ENCODE measurements at places on chromosomes 4 and X. TPM values are rescaled to one million over a fixed set of nuclear protein-coding genes. Genes with fewer than 3 reads are reported as not detected.

DNA sequence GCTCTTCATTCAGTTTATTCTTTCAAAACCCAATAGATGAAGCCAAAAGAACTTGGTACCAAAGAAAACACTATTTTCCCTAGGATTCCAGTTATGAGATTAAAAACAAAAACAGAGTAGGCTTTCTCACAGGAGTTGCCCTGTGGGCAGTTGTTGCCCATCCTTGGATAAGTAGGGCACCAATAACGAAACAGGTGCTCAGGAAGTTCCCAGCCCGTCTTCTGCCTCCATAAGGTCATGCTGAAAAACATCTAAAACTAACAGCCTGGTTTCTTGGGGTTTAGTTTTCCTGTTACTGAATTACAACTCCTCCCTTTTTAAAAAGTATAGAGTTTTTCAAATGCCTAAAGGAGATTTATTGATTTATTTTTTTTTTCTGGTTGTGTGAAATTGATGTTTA, 14.7 kb downstream of the TSPAN5 start:
- no peak for DNase-seq

DNA sequence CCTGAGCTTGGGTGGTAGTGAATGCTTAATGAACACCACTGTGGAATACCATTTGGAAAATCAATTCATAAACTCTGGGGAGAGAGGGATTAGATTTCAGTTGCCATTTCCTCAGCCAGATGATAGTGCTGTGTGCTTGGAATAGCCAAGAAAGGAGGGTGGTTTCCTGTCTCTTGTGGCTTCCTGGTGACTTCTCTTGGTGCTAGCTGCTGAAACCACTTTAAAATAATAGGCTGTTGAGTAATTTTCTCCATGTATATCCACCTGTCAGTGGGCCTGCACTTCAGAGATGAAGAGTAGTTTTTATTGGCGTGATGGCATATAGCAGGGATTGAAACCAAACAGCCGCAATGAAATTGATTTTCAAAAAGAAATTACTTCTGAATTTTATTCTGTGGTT, 11.8 kb downstream of the EDA start:
- DNase-seq: no peak

DNA sequence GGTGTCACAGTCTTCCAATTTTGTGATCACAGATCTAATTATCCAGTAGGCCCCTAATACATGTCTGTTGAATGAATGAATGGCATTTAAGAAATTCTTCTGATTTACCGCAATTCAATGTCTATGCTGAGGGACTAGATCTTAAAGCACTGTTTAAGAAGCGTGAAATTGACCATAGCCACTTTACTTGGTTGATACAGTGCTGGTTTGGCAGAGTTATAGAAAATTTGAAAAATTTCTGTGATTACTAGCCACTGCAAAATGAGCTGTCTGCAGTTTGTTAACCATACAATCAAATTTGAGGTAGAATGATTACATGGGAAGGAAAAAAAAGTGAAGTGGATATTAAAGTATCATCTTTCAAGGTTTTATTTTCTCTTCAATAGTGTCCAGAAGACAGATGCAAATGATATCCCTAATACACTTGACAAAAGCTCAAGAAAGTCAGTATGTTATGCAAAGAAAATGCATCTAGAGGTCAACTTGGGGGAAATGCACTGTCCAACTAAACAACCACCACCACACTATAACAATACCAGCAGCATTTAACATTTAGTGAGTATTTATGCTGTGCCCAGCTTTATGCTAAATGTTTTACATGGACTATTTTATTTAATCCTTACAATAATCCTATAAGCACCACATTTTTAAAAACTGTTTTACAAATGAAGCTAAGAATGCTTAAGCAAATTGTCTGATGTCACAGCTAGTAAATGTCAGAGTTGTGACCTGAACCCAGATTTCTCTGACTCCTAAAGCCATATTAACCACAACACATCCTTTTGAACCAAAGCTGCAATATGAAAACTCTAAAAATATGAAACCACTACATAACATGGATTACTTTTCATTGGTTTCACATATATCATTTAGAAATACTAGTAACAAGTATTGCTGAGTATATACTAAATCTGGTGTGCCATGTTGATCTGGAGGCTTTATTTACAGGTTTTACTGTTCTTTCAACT, 217.9 kb upstream of the MAB21L2 start:
- DNase-seq: no peak

GRCh38 chr4:89788206-89789072, 48.5 kb downstream of the SNCA start:
- no peak for DNase-seq

GRCh38 chr4:83074086-83074704, 39.2 kb downstream of the COPS4 start:
- DNase-seq: peak; percentile 84

- no peak for DNase-seq
Measured at GRCh38 chr4:122052677-122053076, 99.5 kb upstream of the BLTP1 start.

- no peak for DNase-seq
Measured at GRCh38 chr4:42955746-42956505, 63.4 kb downstream of the GRXCR1 start.

DNA sequence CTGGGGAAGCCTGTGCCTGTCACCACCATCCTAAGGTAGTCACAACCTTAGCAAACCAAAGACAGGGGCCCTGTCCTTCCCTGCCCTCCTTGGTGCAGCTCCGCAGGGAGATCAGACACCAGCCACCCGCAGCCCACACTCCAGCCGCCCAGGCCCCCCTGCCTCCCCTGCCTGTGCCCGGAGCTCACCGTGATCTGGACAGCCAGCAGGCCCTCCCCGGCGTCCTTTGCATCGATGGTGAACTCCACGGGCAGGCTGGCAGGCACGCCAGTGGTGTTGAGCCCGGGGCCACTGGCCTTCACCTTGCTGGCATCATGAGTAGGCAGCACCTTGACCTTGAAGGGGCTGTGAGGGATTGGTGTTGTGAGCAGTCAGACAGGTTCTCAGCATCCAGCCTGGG, 16.4 kb downstream of the FLNA start:
- no peak for DNase-seq

- DNase-seq: no peak
Measured at GRCh38 chrX:154724993-154725756, 25.7 kb downstream of the GAB3 start.

GRCh38 chr4:120352739-120353138, 286.1 kb upstream of the MAD2L1 start:
- DNase-seq: no peak

- DNase-seq: no peak
Measured at GRCh38 chr4:175807547-175807946, 4.5 kb downstream of the GPM6A start.

DNA sequence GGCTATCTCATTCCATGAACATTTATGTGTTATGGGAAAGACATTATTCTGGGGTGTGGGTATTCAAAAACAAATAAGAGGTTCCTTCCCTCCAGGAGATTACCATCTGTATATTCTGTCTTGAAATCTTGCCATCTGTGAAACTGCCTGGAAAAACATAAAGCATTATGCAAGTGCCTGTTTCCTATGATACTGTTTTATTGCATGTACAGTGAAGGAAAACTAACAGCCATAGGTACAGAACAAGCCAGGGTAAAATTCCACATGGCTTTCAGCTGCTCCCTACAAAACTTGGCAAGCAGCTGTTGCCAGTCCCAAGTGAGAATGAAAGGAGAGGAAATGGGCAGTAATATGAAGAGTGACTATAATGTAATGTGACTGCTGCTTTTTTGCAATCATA, 136.0 kb downstream of the GUCY2F start:
- DNase-seq: no peak

DNA sequence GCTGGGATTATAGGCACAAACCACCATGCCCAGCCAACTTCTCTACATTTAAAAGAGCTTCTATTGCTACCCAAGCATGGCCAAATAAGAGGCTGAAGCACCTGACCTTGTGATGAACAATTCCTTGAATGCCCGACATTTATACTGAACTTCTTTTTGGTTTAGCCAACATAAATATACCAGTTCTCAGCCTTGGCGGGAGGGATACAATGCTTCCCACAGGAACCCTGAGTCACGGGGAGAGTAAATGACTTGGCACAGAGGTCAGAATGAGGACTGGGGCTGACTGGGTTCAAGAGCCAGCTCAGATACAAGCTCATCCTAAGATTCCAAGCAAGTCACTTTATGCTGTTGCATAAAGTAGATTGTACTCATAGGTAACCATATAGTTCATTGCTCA, 6.1 kb downstream of the HOPX start:
- DNase-seq: no peak

GRCh38 chr4:27442146-27442545, 581.5 kb downstream of the STIM2 start:
- DNase-seq: no peak

DNA sequence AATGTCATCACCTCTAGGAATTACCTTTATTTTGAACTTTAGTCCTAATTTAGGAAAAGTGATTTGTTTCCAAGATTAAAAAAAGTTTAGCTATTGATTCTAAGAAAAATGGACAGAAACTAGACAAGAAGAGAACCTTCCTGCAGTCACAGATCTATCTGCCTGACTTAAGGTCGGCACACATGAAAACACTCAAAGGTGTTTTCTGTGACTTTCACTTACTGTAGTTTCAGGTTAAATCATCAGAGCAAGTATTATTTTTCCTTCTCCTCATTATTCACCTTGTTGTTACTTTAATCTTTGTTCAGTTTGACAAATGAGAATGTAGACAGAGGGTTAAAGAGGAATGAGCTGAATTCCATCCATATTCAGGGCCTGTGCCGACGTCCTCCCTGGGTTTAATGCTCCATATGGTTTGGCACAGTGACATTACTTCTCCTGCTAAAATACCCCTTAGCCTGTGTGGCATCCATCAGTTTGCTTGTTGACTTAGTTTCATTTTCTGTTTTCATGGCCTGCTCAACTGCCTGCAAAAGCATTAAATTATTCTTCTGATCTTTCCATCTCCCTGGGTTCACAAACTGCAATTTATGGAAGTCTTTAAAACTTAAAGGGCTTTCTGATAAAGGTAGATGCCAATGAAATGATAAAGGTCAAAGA, 352.7 kb downstream of the NKX6-1 start:
- no peak for DNase-seq

DNA sequence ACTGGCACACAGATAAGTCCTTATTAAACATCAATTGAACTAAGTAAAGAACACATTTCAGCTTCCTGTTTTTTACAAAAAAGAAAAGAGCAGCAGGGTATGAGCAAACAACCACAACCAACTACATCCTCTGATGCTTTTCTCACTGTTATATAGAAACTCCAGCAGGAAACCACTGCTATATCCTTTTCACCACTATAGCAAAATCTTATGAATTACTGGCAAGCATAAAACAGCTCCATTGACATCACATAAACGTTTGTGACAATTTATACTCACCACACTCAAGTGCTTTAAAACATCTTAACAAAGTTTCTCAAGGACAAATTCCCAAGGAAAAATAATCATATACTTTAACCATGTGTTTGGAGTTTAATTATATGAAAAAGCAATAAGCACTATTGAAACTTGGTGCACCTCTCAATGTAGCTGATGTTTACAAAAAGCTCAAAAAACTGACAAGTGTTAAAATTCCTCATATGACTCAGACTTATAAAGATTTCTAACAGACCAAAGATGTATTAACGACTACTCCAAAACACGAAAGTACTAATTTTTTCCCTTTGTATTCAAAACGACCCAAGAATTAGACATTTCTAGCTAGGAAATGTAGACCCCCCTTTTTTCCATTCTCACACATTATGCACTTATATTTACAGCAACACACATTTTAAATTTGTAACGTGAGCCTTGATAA, 12.9 kb downstream of the GPRIN3 start:
- DNase-seq: peak; percentile 47

DNA sequence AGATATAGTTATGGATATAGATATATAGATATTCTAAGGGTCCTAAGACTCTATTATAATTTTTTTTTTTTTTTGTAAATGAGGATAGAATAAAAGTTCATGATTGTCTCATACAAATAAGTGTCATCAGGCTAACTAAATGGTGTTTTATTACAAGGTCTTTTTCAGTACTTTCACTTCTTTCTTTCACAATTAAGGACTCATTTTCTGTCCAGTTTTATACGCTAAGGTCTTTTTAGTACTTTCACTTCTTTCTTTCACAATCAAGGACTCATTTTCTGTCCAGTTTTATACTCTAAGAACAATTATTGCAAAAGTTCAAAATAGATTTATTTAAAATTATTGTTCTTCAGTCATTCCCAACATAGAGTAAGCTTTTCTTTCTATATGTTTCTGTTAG, 32.7 kb downstream of the RUFY3 start:
- DNase-seq: no peak

DNA sequence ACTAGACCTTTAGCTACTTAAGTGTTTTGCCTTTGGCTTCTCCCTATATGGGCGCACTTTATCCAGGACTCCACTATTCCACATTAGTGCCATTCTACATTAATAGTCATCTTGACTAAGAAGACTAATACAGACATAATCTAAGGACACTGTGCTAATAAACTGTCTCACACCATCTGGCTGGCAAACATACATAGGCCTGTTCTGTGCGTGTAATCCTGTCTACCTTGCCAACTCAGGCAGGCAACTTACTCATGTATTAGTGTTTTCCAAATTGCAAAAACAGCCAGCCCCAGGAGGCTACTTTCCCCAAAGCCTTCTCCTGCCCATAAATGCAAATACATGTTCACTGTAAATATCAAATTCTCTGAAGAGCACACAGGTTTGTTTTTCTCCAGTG, 587.3 kb downstream of the TMA16 start:
- no peak for DNase-seq

GRCh38 chrX:55335296-55335695, 70.6 kb upstream of the PAGE3 start:
- no peak for DNase-seq

DNA sequence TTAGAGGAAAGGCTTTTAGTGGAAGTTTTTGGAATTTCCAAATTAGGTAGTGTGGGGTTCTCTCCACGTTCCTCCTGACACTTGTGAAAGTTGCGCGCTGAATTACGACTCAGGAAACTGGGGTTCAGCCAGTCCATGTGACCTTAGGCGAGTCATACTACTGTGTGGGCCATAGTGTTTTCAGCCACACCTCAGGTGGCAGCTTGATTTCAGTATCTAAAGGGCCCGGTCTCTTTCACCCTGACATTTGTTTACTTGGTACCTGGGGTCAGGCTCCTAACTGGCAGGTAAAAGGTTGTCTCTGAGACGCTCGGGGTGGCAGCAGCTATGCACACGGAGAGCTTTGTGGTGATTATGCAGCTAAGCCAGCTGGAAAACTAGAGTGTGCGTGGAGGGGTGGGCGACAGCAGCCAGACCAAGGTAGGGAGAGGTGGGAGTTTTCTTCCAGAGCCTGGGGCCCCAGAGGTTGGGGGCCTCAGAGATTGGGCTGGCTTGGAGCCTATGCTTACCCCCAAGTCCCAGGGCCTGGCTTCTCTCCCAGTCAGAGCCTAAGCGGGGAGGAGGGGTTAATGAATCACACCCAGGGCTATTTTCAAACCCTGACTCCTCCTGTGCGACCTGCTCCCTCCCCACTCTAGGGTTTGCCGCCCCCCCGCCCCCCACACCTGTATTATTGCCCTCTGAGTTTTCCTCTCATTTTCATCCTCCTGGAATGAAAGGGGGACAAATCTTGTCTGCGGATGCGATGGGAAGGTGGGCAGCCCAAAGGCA, 47.2 kb downstream of the STARD8 start:
- DNase-seq: peak; percentile 19

HNRNPD gene
- 405 TPM for total RNA-seq

ZNF674 gene
- total RNA-seq: 4.1 TPM

TMEM33 gene
- total RNA-seq: 59.9 TPM

FDCSP gene
- not detected for total RNA-seq

PDCL2 gene
- not detected for total RNA-seq

BRS3 gene
- total RNA-seq: not detected

TNIP3 gene
- total RNA-seq: 0.29 TPM

LEF1 gene
- total RNA-seq: 246 TPM

IL3RA gene
- 0.61 TPM for total RNA-seq

CETN2 gene
- total RNA-seq: 11.6 TPM

SRPK3 gene
- total RNA-seq: not detected
